AG10803 (cell line): ENCODE measurements at places on chromosomes 11 and 22.

- DNase-seq: no peak
These were observed 109.9 kb downstream of the CSNK2A3 start for GRCh38 chr11:11243209-11243589.

DNA sequence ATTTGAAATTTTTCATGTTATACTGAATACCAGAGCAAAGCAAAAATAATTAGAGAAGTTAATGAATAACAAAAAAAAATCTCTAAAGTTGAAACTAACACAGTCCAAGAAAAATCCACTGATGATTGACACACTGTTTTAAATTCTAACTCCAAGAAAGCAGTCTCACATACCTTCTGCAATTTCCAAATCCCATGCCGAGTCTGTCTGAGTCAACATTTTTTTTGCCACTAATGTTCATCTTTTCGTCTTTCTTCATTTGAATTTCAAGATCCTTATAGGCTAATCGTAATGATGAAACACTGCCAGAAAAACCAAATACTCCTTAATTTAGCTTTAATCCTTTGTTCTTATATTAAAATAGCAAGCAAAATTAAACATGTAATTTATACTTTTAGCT is 39.5 kb downstream of the ARFGAP3 start:
- DNase-seq: peak; percentile 30

DNA sequence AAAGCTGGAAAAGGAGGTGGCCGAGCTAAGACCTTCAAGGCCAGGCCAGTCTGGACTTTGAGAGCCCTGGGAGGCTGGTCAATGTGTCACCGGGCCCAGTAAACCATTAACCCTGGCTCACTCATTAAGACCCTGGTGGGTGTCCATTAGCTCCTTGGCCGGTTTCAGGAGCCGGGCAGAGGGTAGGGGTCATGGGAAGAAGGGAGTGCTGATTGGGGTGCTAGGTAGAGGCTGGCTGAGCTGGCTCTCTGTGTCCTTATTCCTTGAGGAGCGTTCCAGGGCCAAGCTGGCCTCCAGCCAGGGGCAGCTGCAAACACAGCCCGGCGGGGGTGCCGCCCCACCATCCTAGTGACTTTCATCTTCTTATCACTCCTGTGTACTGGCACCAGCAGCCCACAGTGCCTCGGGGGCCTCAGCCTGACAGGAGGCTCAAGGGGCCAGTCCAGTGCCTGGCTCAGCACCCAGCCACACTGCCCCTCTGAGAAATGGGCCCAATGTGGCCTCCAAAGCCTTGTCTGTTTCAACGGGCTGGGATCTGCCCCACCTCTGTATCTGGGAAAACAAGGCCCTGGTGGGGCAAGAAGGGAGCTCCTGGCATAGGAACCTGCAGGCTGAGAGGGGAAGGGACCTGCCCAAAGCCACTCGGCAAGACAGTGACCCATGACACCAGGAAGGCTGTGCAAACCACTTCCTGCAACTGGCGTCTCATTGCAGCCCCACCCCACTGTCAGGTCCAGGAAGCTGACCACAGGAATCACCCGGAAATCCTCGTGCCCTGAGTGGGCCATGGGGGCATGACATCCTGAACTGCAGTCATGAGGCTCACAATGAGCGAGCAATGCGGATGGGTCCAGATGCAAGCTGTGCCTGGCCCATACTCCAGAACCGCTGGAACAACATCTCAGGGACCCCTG is 15.1 kb upstream of the RGL4 start:
- DNase-seq: peak; percentile 27

- peak; percentile 56 for DNase-seq
These were observed 136.8 kb downstream of the CD44 start for GRCh38 chr11:35275786-35276170.
